Neural crest cell (in vitro differentiated cells): ENCODE measurements at places on chromosomes 5 and 9. TPM values are rescaled to one million over a fixed set of nuclear protein-coding genes. Genes with fewer than 3 reads are reported as not detected.

GRCh38 chr5:134509308-134510040 is 16.0 kb upstream of the JADE2 start:
- DNase-seq = no peak

Gene CSNK1G3
- total RNA-seq = 43.2 and 43.3 TPM in 2 replicates

Gene WDR31
- 3.5 and 3.6 TPM in 2 replicates for total RNA-seq

GRCh38 chr5:107243220-107243579 is 427.5 kb downstream of the EFNA5 start:
- DNase-seq = no peak

Gene ACTBL2
- total RNA-seq = not detected in 2 replicates

- no peak for DNase-seq
Observed at GRCh38 chr9:20623021-20623747, 885 bp upstream of the MLLT3 start.

Gene OBP2B
- not detected in 2 replicates for total RNA-seq

- no peak for DNase-seq
Observed at GRCh38 chr9:88433583-88434255, 45.5 kb downstream of the SPIN1 start.

DNA sequence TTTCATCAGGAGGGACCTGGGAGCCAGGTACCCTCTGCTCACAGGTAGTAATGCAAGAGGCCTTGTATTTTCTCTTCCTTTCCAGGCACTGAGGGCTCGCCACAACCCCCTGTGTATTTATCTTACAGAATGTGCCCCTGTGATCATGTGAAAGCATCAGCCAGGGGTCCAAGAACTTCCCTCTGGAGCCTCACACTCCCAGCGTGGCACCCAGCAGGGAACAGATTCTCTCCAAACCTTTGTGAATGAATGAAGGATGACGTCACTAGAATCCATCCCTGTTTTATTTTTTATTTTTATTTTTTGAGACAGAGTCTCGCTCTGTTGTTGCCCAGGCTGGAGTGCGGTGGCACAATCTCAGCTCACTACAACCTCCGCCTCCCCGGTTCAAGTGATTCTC is 107.3 kb upstream of the IER5L start:
- no peak for DNase-seq

Gene CEP78
- 66.4 and 71.0 TPM in 2 replicates for total RNA-seq

DNA sequence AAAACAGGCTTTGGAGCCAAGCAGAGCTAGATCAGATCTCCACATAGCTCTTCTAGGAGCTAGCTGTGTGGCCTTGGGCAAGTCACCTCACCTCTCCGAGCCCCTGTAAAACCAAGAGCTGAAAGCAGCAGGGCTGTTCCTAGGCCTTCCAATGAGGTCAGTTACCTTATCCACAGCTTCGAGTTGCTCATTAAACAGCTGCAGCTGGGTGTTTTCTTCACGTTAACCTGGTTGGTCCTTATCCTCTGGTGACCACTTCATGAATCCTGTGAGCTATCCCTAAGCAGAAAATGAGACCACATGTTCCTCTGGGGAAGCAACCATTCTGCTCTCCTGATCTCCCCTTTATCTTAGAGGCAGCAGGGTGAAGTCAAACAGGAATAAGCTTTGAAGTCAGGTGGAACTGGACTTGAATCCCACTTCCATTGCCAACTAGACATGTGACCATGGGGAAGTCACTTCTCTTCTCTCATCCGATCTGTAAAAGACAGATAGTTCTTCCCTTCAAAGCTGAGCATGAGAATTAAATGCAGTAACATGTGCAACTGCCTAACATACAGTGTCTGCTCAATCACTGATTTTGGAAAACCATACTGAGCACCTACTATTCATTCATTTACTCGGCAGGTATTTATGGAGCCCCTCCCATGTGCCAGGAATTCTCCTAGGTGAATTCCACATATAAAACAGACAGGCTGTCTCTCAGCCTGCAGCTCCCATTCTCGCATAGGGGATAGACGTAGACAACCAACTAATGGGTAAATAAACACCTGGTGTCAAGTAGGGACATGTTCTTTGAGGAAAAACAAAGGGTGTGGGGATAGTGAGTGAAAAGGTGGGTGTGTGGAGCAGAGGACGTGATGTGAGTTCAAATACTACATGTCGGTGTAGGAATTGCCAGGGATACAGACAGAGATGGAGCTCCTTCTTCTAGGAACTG is 111.7 kb upstream of the BOD1 start:
- DNase-seq = no peak

GRCh38 chr5:178564811-178565550 is 25.2 kb downstream of the COL23A1 start:
- no peak for DNase-seq

- no peak for DNase-seq
Observed at GRCh38 chr5:156475182-156476157, 148.5 kb downstream of the SGCD start.

GRCh38 chr5:2904399-2904798 is 152.9 kb upstream of the IRX2 start:
- DNase-seq = no peak

DNA sequence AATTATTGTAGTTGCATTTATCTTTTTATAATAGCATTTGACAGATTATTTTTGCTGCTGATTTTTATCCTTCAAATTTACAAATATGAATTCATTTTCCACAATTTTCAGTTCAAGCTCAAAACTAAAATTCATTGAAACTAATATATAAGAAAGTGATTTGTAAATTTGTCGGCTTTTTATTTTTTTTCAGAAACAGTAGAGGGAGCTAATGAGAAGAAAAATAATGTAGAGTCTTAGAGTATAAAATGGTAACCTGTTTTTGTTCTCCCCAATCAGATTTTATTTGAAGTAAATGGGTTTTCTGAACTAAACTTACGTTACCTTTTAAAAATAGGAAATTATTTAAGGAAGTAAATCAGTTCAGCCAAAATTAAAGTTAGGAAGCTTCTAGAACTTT is 19.2 kb downstream of the PRRC1 start:
- DNase-seq = no peak

DNA sequence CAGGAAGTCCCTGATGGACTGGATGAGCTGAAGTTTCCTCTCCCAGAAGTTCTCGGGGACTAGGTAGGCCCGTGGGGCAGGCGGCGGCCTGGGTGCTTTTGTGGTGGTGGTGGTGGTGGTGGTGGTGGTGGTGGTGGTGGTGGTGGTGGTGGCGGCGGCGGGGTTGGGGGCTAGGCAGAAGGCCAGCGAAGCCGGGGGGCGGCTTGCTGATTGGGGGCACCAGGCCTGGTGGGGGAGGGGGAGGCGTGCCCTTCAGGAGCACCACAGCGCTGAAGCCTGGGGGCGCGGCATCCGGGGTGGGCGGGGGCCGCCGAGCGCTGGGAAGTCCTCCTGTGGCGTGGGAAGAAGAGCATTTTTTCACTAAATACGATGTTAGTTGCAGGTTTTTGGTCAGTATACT is 26.9 kb downstream of the SPATA31C1 start:
- DNase-seq = no peak

Gene CCDC192
- total RNA-seq = 0.71 and 1.3 TPM in 2 replicates

Gene PCDHGA1
- 0.54 and 0.93 TPM in 2 replicates for total RNA-seq

- DNase-seq = no peak
Observed at GRCh38 chr5:157978061-157978460, 119.1 kb upstream of the CLINT1 start.

DNA sequence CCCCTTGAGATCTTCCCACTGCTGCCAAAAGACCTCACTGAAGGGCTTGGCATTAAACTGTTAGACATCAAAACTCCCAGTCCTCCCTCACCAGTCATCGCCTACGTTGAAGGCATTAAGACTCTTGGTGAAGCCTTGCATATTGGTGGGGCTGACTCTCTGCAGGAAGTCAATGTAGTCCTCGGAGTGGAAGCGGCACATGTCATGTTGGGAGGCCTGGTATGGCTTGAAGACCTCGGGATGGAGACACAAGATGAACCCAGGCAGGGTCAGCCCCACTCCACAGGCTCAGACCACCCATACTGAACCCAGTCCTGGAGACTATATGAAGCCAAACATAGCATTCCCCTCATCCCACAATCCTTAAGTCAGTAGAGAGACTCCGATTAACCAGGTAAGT is 1.9 kb downstream of the HDAC3 start:
- no peak for DNase-seq

DNA sequence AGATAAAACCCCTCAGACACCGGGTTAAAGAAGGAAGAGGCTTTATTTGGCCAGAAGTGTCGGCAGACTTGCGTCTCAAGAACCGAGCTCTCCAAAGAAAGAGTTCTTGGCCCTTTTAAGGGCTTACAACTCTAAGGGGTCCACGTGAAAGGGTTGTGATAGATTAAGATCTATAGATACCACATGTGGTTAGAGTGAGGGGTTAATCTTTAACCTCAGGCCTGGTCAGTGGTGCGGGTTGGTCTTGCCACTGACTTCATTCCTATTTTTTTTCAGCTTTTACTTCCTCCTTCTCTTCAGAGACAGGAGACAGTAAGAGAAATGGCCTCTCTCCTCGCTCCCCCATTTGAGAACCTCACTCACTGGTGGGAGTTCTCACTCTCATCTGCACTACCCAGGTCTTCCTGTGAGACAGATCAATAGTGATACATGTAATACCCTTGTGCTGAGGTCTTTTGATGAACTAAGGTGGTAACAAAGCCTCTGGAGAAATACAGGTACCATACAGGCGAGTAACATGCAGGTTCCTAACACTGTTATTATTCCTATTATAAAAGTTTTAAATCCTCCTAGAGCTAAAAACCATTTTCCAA is 52.4 kb upstream of the COX7C start:
- DNase-seq = no peak

DNA sequence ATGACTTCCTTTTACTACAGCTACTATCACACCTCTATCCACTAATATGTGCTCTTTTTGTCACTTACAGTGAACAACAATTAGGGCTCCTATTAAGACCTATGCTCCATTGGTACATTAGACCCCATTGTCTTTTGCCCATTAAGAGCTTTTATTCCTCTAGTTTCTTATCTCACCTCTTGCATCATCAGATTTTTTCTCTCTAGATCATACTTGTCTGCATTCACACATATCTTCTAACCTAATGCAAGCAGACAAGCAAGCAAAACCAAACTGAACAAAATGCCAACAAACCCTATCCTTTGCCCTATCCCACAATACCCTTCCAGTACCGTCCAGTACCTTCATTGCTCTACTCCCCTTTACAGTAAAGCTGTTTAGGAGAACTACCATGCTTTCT is 10.1 kb upstream of the RBM27 start:
- no peak for DNase-seq

- DNase-seq = no peak
Observed at GRCh38 chr5:14316471-14316870, 173.3 kb downstream of the TRIO start.

Gene PRR7
- total RNA-seq = 16.1 and 19.0 TPM in 2 replicates

DNA sequence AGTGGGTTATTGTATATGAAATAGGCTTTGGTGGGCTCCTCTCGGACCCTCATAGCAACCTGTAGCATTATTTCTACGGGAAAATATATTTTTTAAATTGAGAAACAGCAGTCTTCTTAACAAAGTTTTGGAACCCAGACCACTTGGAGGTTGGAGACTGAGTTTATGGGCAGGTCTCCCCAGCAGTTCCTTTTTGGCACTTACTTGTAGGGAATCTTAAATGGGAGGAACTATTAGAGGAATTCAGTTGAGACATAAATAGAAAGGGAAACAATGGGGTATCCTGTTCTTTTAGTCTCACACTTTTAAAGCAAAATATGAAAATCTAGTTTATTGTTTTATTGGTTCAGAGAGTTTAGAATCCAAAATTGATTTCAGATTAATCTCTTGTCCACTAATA is 111.5 kb downstream of the TRIO start:
- no peak for DNase-seq
